Stimulated activated CD4-positive, alpha-beta T cell treated with anti-CD3 and anti-CD28 coated beads, Interleukin-4, amount 100 ng/mL, for 1 hour (primary cell): ENCODE measurements at places on chromosomes 7 and 10.

GRCh38 chr10:121598263-121599249 is at the start of gene FGFR2:
FGFR2 (minus strand) TSS chr10:121598444; CDS start chr10:121593817, 4,627 bp downstream.
- DNase-seq, result peak; percentile 10

GRCh38 chr10:130711072-130711471 is 574.9 kb downstream of the GLRX3 start:
- no peak for DNase-seq

DNA sequence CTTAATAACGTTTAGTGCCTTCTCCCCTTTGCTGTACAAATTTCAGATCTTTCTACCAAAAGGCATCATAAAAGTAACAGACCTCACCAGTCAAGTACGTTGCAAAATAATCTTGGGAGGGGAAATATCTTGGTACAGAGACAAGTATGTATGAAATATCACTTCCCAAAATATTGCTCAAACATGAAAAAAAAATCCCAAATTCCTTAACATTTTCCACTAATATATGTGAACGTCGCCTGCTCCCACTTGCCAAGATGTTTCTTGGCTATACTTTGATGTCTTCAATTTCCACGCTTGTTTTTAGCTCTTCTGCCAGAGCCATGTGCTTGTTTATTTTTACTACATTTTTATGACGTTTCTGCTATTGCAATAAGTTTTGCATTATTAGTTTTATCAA is 223.5 kb downstream of the PLXNA4 start:
- no peak for DNase-seq

DNA sequence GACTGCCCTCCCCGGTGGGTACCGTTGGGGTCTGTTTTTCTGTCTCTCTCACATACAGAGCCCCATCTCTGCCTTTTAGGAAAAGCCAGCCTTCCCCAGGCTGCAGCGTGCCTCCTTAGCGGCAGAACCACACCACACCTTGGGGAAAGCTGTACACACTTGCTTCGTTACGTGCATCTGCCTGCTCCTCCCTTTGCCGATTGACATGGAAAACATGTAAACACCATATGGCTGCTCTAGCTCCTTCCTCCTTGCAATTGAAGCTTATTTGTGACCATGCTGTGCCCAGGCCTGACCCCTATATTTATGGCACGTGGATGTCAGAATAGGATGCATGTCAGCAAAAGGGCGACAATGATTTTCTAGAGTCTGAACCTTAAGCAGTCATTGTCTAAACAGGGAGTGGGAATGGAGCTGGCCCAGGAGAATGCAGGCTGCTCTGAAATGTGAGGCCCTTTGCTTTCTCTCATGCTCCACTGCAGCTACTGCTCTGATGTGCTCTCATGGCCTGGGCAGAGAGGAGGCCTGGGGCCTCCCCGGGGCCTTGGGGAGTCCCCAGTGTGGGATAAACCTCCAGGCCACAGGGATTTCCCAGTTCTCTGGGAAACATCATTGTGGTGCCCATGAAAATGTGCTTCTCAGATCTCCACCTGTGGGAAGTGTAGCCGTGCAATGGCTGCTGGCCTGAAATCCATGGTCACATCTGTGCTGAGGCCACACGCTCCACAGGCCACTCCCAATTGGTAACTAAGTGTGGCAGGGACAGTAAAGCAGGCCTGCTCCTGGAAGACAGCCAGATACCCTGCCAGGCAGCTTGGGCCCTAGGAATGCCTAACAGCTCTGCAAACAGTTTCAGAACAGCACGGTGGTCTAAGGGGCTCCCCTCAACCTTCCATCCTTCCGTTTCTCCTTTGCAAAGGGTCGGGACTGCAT is 18.6 kb downstream of the PDE6C start:
- DNase-seq, result no peak

DNA sequence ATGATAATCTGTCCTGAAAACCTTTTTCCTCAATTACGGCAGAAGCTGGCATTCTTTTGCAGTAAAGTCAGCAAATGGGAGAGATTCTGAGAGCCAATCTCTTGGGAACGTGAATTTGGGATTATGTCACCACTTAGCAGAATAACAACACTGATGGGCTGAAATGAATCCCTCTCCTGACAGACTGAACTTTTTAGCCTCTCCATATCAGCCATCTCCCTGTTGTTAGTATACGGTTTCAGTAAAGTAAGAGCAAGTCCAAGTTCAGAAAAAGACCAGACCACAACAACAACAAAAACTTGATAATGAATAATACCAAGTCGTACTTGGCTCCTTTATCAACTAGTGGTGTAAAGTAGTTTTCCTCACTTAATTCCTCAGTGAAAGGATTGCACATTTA is 1048.8 kb downstream of the GATA3 start:
- DNase-seq, result no peak

GRCh38 chr7:150879345-150879744 is 27.0 kb downstream of the AOC1 start:
- DNase-seq, result no peak

GRCh38 chr10:42896735-42897134 is 114.1 kb downstream of the BMS1 start:
- DNase-seq, result no peak

- DNase-seq, result no peak
Observed at GRCh38 chr7:26318921-26319320, 27.3 kb downstream of the SNX10 start.

GRCh38 chr10:28971255-28971654 is 293.9 kb downstream of the BAMBI start:
- no peak for DNase-seq

GRCh38 chr10:18738835-18739234 is 79.6 kb downstream of the ARL5B start:
- no peak for DNase-seq
